ENCODE measurements at places on chromosomes 7 and 10.

DNA sequence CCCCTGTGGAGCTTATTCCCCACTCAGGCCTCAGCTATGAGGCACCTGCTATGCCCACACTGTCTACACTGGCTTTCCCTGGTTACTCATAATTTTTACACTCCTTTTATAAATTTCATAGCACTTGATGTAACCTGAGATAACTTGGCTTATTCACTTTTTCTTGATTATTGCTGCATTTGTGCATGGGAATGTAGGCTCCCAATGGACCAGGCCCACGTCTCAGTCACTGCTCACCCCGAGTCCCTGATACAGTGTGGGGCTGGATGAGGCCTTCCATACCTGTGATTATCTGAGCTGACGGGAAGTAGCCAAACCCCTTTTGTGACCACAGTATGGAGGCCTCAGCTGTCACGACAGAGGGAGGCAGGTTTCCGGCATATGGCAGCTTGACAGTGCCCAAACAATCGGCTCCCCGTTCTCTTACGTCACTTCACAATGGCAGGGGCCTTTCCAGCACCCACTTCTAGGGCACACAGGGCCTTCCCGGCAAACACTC is 645.3 kb downstream of the ACTR3B start:
- no peak for DNase-seq

DNA sequence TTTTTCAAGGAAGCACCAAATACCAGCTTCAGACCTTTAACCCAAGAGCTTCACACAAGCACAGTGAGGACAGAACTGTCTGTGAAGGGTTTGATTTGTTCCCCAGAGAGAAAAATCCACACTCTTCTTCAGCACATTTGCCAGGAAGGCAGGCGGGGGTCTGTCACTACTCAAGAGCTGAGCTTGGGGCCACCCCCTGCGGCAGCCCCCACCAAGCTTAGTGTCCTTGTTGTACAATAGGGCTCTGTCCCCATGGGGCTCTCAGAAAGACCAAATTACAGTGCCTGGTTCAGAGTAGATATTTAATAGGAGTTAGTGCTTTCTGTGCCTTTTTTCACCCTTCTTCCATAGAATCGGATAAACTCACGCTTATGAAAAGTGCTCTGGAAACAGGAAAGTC is 12.4 kb downstream of the ECHDC3 start:
- peak; percentile 11 for DNase-seq

- peak; percentile 33 for DNase-seq
Observed at GRCh38 chr7:55567571-55567970, 4.7 kb downstream of the VOPP1 start.

- no peak for DNase-seq
Observed at GRCh38 chr10:7493996-7494395, 83.2 kb upstream of the SFMBT2 start.

GRCh38 chr7:28979776-28980175 is 21.6 kb upstream of the TRIL start:
- DNase-seq, result no peak

DNA sequence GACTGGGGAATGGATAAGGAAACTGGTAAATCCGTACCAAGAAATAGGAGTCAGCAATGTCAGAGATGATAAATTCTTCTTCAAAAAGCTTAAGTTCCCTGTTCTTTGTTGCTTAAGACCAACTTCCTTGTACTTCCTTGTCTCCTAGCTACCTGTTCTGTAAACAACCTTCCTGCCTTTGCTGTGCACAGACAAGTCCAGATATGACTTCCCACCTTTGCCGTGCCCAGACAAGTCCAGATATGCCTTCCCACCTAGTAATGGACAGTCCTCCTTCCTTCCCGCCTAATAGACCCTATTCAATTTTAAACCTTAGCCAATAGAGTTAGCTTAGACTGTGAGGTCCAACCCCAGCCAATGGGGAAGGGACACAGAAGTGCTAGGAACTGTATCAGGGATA is 2.5 kb upstream of the ZNF33A start:
- no peak for DNase-seq

DNA sequence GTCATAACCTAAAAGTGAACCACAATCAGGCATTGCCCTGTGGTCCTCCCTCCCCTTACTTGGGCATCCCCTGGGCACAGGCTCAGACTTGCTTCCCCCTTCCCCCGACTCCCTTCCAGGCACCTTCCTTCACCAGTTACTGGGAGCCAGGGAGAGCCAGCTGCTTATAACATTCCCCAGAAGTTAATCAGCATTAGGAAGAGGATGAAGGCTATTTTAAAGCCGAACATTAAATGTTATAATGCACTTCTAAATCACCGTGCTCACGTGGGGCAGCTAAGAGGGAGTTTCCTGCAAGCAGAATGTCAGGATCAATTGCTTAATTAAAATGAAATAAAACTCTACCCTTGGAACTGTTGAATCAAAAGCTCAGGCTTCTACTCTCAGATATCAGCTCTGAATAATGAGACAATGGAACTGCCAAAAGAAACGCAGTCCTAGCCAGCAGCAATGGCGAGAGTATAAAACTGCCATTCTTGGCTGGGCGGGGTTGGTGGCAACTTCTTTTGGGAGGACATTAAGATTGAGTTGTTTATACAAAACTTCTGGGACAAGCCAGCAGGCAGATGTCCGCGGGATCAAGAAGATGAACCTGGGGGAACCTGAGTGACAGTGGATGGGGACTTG is 169.5 kb downstream of the FANK1 start:
- no peak for DNase-seq

- DNase-seq, result no peak
Observed at GRCh38 chr10:23419655-23420329, 19.1 kb upstream of the OTUD1 start.

DNA sequence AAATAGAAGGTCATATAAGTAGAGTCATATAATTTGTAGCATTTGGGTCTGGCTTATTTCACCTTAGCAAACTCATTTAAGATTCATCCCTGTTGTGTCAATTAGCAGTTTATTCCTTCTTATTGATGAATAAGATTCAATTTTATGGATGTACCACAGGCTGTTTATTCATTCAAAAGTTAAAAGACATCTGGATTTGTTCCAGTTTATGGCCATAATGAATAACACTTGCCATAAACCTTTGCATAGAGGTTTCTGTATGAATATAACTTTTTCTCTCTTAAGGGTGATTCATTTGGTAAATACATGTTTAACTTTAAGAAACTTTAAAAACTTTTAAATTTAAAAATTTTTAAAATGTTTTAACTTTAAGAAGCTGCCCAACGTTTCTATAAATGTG is 66.4 kb downstream of the CPED1 start:
- no peak for DNase-seq

DNA sequence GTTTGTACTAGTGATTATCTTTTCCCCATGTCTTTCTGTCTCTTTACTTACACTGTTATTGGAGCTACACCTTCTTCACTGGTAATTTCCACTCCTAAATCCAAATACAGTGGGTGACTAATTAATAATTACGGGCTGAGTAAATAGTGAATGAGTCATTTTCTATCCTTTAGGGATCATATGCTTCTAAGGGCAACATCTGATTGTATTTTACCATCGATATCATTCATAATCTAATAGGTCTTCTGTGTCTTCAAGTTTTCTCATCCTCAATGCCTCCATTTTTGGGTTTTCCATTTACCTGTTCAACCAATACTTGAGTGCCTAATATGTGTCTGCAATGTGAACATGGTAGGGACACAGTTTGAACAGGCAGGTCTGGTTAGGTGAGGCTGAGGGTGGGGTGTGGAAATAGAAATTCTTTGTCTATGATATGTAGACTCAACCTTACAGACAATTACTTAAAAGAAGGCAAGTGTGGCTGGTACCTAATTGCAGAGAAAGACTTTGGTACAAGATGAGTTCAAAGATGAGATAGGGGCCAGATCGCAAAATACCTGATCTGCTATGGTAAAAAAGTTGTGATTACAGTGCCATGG is 5.9 kb upstream of the DHX32 start:
- DNase-seq, result no peak

- no peak for DNase-seq
Observed at GRCh38 chr10:110174816-110175215, 32.6 kb upstream of the MXI1 start.

GRCh38 chr7:74182453-74183090 is 8.4 kb downstream of the EIF4H start:
- DNase-seq, result no peak

GRCh38 chr10:116126954-116127695 is 145.9 kb downstream of the GFRA1 start:
- DNase-seq, result no peak

- no peak for DNase-seq
Observed at GRCh38 chr10:21396889-21397288, 128.6 kb downstream of the SKIDA1 start.

Measured in brain (organoid and tissue), 16 donors.